Activated CD4-positive, alpha-beta T cell treated with anti-CD3 and anti-CD28 coated beads, Interleukin-2, amount 50 U/mL, for 24 hours (primary cell): ENCODE measurements at places on chromosomes 1 and 21.

DNA sequence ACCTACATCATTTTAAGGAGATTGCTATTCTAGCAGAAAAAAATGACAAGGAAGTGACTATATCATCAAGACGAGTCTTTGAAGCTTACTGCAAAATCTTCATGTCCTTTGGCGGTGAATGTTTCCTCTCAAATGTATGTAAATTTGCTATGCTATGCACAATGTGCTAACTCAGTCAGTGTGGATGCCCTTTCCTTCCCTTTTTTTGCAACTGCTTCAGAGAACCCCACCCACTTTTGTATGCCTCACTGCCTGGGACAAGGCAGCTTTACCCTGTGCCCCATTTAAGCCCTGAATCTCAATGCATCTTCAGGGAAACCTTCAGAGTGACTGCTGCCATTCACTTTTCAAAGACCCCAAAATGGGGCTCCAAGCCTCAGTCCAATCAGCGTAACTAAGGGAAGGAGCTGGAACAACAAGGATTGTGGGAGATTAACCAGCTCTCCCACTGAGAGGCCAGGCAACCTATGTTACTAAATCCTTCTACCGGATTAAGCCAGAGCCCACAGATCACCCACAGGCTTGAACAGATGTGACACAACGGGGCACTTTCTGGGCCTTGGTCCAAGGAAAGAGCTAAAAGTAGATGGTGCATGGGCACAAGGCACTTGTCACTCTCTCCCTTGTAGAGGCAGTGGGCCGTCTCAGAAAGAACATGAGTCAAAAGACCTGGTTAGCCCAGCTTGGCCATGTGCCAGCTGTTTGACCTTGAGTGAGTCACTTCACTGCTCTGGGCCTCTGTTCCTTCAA lies 154.4 kb downstream of the PLPP3 start:
- no peak for DNase-seq

DNA sequence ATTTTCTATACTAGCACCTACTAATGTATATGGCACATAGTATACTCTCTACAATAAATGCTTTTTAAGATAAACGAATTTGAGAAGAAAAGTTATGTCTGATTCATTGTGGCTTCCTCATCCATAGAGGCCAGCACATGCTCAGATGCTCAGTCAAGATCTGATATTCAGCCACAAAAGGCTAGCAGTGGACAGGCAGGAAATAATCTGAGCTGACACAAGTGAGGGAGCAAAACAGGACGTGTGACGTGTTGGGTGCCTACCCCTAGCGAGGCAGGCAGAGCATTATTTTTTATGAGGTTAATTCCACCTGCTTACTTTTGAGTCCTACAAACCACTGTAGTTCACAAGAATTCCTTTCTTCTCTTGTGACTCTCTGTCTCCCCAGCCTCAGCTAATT lies 550.9 kb downstream of the SMYD3 start:
- DNase-seq, result no peak

DNA sequence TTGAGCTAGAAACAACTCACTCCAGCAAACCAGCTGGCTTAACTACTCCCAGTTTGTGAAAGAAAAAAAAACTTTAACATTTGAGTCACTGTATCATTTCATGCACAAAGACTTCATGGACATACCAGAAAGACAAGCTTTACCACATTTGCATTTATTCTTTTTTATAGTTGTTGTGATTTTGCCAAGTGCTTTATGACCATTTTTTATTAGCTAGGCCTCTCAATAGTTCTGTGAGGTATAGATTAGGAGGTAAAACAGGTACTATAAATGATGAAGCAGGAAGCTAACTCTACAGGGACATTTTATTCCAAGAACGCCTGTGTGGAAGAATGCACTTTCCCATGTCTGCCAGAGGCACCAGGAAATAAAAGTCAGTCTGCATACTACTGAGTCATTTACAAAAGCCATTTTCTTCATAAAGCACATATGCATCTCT lies 8.2 kb upstream of the DENND1B start:
- no peak for DNase-seq

DNA sequence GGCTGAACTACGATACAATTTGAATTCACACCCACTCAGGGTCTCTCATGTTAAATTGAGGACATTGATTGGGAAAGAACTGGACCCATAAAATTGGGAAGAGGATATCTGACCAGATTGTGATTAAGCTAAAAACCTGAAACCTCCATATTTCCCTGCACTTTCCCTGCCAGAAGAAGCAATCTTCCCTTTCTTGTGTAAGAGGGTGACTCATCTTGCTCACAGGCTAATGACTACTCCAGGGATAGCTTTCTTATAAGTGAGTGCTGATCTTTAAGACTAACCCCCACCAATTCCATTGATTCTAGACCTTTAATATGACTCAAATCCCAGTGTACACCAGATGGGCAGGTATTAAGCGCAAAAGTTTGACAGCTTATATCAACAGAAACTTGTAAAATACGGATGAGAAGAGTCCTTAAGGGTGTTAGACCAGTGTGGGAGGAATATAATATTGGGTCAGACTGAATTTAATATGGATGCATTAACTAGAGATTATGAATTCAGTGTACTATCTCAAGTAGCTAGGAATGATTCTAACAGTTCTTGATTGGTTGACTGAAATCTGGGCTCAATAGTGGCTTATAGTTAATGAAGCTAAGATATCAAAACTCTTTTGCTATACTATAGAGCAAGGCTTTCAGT lies 12.1 kb upstream of the SGIP1 start:
- no peak for DNase-seq

GRCh38 chr1:94927405-94928175 lies 680 bp upstream of the CNN3 start:
- DNase-seq, result no peak

DNA sequence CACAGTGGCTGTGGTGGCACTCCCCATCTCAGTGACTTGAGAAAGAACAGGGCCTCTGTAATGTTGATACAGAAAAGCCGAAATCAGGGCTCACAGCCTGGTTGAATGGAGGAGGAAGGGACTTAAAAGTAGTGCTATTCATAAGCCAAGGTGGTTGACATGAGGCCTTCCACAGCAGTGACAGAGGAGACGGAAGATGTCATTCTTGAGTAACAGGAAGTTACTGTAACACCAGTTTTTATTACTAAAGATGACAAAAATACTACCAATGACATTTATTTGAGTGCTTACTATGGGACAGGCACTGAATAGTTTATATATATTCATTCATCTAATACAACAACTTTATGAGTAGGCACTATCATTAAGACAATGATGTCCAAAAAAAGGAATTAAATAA lies 52.8 kb upstream of the GNG12 start:
- no peak for DNase-seq

GRCh38 chr1:26419494-26419893 lies 8.9 kb downstream of the LIN28A start:
- DNase-seq, result no peak

DNA sequence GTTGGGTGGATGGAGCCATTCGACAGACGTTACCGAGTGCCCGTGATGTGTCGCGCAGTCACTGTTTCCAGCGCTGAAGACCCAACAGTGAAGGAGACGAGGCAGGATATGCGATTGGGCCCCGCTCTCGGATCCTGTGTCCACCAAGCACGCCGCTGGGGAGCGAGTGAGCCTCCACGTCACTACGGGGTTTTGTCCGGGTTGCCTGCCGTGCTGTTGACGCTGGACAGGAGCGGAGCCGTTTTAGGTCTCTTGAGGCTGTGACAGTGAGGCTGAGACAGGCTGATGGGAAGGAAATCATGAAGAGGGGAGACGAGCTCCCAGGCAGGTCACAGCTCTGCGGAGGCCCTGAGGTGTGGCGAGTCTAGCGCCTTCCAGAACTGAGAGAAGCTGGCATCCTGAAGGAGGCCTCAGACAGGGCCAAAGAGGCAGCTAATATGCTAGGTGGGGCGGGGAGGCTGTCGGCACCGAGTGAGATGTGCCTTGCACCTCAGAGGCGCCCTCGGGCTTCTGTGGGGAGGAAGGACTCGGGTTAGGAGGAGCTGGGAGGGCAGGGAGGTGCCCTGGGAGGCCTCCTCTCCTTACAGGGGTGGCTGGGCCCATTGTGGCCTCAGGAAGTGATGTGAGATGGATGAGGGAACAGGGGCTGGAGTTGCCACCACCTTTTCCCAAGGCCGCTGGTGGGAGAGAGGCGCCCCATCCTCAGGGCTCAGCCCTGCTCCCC lies 196.0 kb upstream of the TMEM51 start:
- no peak for DNase-seq

DNA sequence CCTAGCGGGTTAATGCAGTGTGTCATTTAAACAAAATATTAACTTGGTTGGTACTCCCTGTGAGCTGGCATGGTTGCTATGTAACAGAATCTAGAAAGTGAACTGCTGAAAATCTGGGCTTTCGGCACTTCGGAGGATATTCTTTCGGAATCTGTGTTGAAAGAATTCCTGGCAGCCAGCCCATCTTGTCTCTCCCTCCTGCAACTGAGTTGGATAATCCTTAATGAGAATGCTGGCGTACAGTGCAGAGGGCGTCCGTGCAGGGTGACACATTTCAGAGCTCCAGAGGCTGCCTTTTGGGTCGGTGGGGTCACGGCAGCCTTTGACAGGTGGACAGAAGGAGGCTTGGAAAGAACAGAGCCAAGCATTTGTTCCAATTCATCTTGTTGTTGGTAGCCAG lies 3.7 kb downstream of the KAZN start:
- no peak for DNase-seq

DNA sequence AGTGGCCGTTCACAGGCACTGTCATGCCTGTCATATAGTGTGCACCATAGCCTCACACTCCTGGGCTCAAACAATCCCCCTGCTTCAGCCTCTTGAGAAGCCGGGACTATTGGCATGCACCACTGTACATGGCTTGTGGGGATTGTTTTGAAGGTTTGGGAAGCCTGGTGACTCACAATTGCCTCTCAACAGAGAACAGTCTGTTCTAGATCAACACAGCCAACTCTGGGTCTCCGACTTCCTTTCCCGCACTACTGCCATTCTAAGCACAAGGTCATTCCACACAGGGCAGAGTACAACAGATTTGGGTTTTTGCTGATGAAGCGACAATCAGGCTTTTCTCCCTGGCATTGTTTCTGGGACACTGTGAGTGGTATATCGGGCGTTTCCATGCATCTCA lies 15.5 kb upstream of the AHCTF1 start:
- DNase-seq, result no peak

- no peak for DNase-seq
Measured at GRCh38 chr1:7068552-7068951, 283.3 kb downstream of the CAMTA1 start.

- peak; percentile 46 for DNase-seq
Measured at GRCh38 chr1:235326719-235327558, 1.0 kb downstream of the ARID4B start.

GRCh38 chr1:6476483-6476882 lies 10.5 kb upstream of the TNFRSF25 start:
- DNase-seq, result no peak

DNA sequence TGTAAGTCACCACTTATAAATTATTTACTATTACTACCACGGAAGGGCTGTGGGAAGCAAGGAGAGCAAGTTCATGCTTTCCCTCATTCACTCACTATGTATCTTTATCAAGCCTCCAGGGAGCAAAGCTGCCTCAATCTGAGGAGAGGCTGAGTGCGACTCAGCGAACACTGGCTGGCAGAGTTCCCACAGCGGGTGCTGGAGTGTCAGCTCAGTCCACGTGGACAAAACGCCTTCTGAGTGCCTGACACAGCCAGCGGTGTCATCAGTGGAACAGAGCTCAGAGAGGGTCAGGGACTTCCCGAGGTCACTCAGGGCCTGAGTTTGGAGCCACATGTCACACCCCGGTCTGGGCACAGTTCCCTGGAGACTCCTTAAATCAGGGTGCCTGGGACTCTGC lies 16.9 kb downstream of the MATN1 start:
- DNase-seq, result no peak

GRCh38 chr1:154155251-154155650 lies 378 bp upstream of the NUP210L start:
- DNase-seq, result no peak

DNA sequence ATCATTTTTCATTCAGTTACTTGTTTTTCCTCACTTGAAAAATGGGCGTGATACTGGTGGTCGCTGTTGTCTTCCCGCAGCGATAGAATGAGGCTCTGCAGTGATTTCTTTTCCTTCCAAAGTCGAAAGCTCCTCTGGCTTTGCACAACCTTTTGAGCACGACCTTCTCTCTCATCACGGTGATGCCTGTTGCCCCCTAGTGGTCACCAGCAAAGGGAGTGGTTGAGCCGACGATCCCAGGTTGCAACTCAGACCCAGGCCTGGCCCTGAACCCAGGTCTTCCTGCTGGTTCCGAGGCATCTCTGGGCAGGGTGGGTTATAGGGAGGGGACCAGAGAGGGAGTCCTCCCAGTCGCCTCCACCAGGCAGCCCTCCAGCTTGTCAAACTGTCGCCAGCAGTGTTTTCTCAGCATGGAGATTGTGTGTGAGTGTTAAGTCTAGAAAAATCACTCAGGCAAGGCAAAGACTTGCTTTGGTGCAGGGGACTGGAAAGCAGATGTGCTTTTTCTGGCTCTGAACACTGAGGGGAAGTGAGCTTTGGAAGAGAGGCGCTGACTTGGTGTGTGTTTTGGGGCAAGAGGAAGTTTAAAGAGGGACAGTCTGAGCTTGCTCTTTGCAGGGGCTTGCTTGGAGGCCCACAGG lies 285.3 kb downstream of the CAMTA1 start:
- peak; percentile 14 for DNase-seq
